Frontal cortex (tissue), 4 donors: ENCODE measurements at places on chromosomes 7 and 10.
A peak's percentile ranks its signal among the peaks of the same experiment; 100 is the strongest.

DNA sequence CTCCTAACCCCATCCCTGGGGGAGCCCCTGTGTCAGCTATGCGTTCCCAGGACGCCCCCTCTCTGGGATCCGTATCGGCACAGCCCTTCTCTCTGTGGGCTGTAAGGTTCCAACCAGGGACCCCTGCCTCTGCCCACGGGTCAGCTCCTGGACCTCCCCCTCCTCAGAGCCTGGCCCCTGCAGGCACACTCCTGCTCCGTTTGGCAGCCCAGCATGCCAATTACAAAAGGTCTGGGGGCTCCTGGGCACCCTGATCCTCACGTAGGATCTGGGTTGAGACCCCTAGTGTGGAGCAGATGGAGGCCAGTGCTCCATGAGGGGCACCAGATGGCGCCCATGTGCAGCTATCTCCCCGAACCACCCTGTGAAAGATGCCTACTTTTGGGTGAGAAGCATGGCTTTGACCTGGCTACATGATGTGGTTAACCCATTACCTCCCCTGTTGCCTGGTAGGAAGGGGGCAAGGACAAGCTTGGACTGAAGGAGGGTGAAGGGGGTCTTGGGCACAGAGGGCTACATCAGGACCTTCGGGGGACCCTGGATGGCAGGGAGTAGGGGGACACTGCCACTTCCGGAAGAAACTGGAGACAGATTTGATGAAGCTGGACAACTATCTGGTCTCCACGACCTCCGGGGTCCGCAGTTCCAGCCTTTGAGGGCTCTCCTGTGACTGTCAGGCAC, 9.0 kb downstream of the TACR2 start:
- DNase-seq, result no peak

DNA sequence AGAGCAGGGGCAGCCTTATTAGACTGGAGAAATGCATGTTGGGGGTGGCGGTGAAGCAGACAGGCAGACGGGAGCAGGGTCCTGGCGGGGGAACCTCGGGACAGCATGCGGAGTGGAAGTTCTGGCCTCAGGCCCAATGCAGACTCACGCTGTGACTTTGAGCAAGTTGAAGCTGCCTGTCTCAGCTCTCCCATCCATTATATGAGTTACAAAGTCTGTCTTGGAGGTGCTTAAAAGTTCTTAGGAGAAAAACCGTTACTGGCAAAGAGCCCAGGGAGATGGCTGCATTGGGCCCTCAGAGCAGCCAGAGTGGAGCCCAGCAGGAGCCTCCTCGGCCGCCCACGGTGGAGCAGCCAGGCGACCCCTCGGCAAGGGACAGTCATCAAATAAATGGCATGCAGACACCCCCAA, 509.5 kb downstream of the PLXNA4 start:
- DNase-seq, result peak; percentile 31

DNA sequence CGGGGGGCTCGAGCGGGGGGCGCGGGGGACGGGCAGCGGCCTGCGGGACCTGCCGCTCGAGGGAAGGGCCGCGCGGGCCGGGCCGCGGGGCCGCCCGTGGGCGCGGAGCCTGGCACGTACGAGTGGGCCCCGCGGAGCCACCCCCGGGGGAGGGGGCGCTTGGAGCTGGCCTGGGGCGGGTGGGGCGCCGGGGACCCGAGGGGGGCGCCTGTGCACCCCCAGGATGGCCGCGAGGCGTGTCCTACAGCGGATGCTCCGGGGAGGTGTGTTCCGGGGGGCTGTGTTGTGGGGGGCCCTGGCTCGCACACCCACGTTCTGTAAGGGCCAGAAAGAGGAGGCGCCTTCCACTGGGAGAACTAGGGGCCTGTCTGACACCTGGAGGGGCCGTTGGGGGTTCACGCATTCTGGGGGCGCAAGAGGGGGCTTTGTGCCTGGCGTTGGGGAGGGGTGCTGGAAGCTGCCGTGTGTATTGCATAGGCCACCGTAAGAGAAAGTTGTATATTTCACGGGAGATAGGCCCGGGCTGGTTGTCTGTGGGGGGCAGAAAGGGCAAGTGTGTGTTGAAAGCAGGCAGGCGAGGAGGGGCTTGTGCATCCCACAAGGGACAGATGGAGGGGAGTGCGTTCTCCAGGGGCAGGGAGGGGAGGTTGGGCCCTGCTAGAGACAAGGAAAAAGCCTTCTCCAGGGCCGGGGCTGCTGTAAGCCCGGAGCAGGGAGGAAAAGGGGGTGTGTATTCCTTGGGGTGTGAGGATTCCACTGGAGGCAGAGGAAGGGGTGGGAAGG, 663 bp downstream of the VPS37D start:
- no peak for DNase-seq

DNA sequence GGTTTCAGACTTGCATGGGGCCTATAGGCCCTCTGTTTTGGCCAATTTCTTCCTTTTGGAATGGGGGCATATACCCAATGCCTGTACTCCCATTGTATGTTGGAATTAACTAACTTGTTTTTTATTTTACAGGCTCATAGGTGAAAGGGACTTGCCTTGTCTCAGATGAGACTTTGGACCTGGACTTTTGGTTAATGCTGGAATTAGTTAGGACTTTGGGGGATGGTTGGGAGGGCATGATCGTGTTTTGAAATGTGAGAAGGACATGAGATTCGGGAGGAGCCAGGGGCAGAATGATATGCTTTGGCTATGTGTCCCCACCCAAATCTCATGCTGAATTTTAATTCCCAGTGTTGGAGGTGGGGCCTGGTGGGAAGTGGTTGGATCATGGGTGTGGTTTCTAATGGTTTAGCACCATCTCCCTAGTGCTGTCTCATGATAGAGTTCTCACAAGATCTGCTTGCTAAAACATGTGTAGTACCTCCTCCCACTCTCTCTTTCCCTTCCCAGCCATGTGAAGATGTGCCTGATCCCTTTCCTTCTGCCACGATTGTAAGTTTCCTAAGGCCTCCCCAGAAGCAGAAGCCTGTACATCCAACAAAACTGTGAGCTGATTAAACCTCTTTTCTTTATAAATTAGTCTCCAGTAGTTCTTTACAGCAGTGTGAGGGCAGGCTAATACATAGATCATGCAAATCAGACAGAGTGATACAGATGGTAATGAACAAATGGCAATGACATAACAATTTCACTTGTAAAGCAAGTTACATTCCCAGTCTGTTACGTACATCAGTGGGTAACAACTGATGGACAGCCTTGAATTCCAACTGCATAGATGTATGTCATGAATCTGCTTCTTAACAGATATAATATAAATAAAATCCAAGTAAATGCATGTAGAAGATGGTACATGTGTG, 146.2 kb downstream of the SGMS1 start:
- DNase-seq, result no peak

DNA sequence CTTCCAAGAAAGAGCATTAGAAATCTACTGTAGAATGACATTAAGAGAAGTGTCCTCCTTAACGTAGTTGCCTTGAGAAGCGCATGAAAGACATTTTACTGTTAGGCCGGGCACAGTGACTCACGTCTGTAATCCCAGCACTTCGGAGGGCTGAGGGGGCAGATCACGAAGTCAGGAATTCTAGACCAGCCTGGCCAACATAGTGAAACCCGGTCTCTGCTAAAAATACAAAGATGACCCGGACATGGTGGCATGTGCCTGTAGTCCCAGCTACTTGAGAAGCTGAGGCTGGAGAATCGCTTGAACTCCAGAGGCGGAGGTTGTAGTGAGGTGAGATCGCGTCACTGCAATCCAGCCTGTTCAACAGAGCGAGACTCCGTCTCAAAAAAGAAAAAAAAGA, 28.9 kb downstream of the TARP start:
- DNase-seq, result no peak

DNA sequence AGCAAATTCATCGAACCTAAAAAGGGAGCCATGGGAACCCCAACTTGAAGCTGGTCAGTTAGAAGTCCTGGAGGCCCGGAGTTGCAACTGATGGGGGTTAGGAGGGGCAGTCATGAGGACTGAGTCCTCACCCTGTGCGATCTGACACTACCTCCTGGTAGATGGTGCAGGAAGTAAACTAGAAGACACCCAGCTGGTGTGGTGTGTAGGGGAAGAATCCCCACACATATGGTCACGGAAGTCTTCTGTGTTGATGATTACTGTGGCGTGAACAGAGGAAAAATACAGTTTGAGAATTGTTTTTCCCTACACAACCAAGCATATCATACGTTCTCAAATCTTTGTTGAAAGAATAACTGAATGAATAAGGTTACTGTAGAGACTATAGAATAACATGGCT, 164.6 kb upstream of the KCTD7 start:
- DNase-seq, result no peak

DNA sequence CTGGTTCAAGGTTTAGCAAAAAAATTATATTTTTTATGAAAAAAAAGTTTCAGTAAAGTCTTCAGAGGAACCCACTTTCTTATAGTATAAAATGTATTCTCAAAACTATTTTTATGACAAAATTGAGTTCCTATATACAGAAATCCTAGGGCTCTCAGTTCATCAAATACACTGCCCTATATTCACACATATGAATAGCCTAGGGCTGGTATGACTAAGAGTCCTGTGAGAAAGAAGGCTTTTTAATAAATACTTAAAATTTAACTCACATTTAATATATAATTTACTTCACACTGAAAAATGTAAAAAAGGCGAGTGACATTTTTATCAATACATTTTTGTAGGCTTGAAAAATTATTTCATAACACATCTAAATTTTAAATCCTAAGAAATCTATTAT, 16.6 kb downstream of the CHCHD3 start:
- DNase-seq, result no peak

DNA sequence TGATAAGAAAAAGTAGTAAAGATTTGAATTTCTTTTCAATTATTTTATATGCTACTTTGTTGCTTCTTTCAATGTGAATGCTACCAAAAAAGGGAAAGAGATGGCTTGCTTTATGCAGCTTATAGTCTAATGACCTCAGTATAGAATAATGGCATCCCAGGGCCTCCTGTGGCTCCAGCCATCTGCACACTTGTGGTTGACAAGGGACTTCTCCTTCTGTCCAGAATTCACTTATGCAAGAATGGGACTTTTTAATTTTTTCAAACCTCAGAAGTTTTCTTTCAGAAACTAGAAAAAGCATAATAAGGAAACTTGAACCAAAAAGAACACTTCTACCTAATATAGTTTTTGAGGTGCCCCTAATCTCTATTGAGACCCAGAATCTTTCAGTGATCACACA, 310.9 kb downstream of the CTNNA3 start:
- DNase-seq, result no peak

GRCh38 chr7:4842319-4843064, 19.3 kb downstream of the PAPOLB start:
- DNase-seq, result no peak

GRCh38 chr7:151896086-151896485, 19.2 kb upstream of the PRKAG2 start:
- no peak for DNase-seq

DNA sequence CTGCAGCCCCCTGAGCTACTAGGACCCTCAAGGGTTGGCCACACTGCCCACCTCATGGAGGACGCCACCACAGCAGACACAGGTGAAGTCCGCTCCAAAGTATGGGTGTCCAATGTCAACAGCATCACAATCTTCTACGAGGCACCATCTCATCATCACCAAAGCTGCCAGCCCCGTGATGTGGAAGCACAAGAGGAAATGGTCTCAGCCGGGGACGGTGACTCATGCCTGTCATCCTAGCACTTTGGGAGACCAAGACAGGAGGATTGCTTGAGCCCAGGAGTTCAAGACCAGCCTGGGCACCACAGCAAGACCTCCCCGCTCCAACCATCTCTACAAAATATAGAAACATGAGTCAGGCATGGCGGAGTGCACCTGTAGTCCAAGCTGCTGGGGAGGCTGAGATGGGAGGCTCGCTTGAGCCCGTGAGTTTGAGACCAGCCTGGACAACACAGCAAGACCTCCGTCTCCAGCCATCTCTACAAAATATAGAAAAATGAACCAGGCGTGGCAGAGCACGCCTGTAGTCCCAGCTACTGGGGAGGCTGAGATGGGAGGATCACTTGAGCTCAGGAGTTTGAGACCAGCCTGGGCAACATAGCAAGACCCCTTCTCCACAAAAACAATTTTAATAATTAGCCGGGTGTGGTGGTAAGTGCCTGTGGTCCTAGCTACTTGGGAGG, 48.8 kb upstream of the MYL10 start:
- no peak for DNase-seq

DNA sequence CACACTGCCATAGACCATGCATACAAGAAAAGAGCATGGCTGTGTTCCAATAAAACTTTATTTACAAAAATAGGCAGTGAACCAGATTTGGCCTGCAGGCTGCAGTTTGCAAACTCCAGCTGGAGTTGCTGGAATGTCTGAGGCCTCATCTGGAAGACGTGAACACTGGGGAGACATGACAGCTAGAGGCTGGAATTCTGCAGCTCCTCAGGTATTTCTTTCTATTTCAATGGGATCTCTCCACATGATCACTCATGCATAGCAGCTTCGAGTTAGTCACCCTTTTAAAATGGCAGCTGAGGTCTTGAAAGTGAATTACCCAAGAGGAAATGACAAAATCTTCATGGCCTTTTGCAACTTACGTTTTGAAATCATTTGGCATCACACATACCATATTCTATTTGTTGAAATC, 52.6 kb upstream of the BET1 start:
- no peak for DNase-seq

- DNase-seq, result no peak
Observed at GRCh38 chr7:116772926-116773749, 89.2 kb upstream of the CAPZA2 start.

GRCh38 chr7:102097601-102098161, 189.0 kb upstream of the SH2B2 start:
- DNase-seq, result no peak

GRCh38 chr7:41261080-41261479, 441.8 kb downstream of the INHBA start:
- DNase-seq, result no peak

GRCh38 chr7:46100521-46100920, 179.4 kb upstream of the IGFBP3 start:
- DNase-seq, result no peak

DNA sequence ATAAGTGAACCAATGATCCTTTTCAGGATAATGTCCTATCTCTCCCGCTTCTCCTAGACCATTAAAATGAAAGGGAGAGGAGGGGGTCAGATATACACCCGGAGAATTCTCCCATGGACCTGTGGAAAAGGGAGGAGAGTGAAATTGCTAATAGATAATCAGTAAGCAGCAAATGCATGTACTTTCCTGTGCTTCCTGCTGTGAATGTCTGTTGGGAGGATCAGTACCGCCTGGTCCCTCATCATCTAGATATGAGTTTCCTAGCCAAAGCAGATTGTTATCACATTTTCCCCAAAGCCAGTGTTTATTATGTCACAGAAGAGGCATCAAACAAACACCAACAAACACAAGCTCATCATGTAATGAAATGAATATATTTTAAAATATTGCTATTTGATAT, 96.8 kb downstream of the GNAT3 start:
- no peak for DNase-seq

- no peak for DNase-seq
Observed at GRCh38 chr10:127243490-127244272, 47.3 kb upstream of the INSYN2A start.

- DNase-seq, result no peak
Observed at GRCh38 chr10:91976317-91977051, 52.9 kb downstream of the BTAF1 start.

DNA sequence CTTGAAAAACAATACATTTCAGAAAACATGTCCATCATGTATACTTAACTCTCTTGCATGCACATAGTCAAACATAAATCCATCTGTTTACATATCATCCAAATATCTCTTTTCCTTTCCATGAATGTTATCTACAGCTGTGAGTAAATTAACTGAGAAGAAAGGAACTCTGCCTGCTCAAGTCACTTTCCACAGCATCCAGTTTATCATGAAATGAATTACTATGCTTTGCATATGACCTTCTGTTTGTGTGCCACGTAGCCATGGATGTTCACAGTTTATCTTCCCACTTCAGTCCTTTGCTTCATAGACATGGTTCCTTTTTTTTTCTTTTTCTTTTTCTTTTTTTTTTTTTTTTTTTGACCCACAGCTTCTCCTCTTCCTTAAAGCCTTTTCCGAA, 39.6 kb downstream of the BZW2 start:
- no peak for DNase-seq

- no peak for DNase-seq
Observed at GRCh38 chr10:58642916-58643428, 130.3 kb downstream of the BICC1 start.
